Smooth muscle cell of the pulmonary artery (primary cell): ENCODE measurements at places on chromosomes 4 and X. TPM values are rescaled to one million over a fixed set of nuclear protein-coding genes. Genes with fewer than 3 reads are reported as not detected.

CFP gene
- total RNA-seq, result 0.07 and 0.10 TPM in 2 replicates

CENPVL1 gene
- not detected in 2 replicates for total RNA-seq

WAS gene
- total RNA-seq, result 0.13 TPM in 2 replicates

SPRY1 gene
- total RNA-seq, result 27.8 and 49.2 TPM in 2 replicates

DAPP1 gene
- not detected in 2 replicates for total RNA-seq

BEX1 gene
- total RNA-seq, result 8.7 and 12.6 TPM in 2 replicates

LPAR4 gene
- total RNA-seq, result 0.07 and 0.33 TPM in 2 replicates

DMP1 gene
- not detected in 2 replicates for total RNA-seq

EDA gene
- total RNA-seq, result 0.30 and 1.8 TPM in 2 replicates

IL21 gene
- total RNA-seq, result not detected in 2 replicates

ERAS gene
- total RNA-seq, result 0.13 TPM in 1 of 2 replicates, not detected in the other

TCEAL9 gene
- 73.2 and 92.0 TPM in 2 replicates for total RNA-seq

FAAH2 gene
- total RNA-seq, result 0.07 and 0.23 TPM in 2 replicates

RAB33A gene
- total RNA-seq, result 5.1 and 9.0 TPM in 2 replicates

NUDT9 gene
- 12.7 and 14.7 TPM in 2 replicates for total RNA-seq

EOLA2 gene
- 19.0 and 22.9 TPM in 2 replicates for total RNA-seq

FAM236B gene
- not detected in 2 replicates for total RNA-seq

GALNT7 gene
- 37.7 and 41.4 TPM in 2 replicates for total RNA-seq

NRK gene
- 0.26 and 1.1 TPM in 2 replicates for total RNA-seq

NXT2 gene
- 6.8 and 10.3 TPM in 2 replicates for total RNA-seq

SPP1 gene
- total RNA-seq, result 2.4 and 11.6 TPM in 2 replicates

LARP7 gene
- 16.9 and 17.3 TPM in 2 replicates for total RNA-seq

PCDH18 gene
- total RNA-seq, result 29.1 and 119 TPM in 2 replicates

REPS2 gene
- 0.66 and 0.72 TPM in 2 replicates for total RNA-seq

PAGE5 gene
- total RNA-seq, result not detected in 2 replicates

PCSK1N gene
- total RNA-seq, result 0.46 and 10.7 TPM in 2 replicates

SLC25A5 gene
- total RNA-seq, result 113 and 114 TPM in 2 replicates

CENPVL2 gene
- not detected in 2 replicates for total RNA-seq

INTU gene
- 7.3 and 7.4 TPM in 2 replicates for total RNA-seq

TXK gene
- total RNA-seq, result 0.23 and 0.26 TPM in 2 replicates

PRDM8 gene
- total RNA-seq, result 4.9 and 6.8 TPM in 2 replicates

AKAP14 gene
- total RNA-seq, result not detected in 2 replicates

AR gene
- total RNA-seq, result 7.3 and 7.6 TPM in 2 replicates

FAM47A gene
- total RNA-seq, result not detected in 2 replicates

USP26 gene
- not detected in 2 replicates for total RNA-seq

RIPPLY1 gene
- total RNA-seq, result not detected in 2 replicates

FMR1NB gene
- total RNA-seq, result not detected in 2 replicates

TBCK gene
- 55.9 and 65.1 TPM in 2 replicates for total RNA-seq

CLIC2 gene
- total RNA-seq, result 0.33 and 0.78 TPM in 2 replicates

ETDB gene
- total RNA-seq, result not detected in 2 replicates

DCK gene
- 12.7 and 17.2 TPM in 2 replicates for total RNA-seq

FIP1L1 gene
- total RNA-seq, result 65.4 and 71.8 TPM in 2 replicates

MID1 gene
- total RNA-seq, result 15.8 and 23.0 TPM in 2 replicates

ANKRD50 gene
- 59.8 and 66.8 TPM in 2 replicates for total RNA-seq

PAGE4 gene
- total RNA-seq, result not detected in 2 replicates

HDAC8 gene
- 25.7 and 31.3 TPM in 2 replicates for total RNA-seq

CLGN gene
- total RNA-seq, result 0.07 and 4.3 TPM in 2 replicates
